ENCODE measurements at places on chromosomes 6 and 20.

GRCh38 chr6:93164781-93165180, 254.6 kb downstream of the EPHA7 start:
- no peak for DNase-seq

GRCh38 chr6:154410619-154411072, 54.0 kb upstream of the IPCEF1 start:
- no peak for DNase-seq

GRCh38 chr6:37827603-37828265, 8.2 kb downstream of the ZFAND3 start:
- no peak for DNase-seq

DNA sequence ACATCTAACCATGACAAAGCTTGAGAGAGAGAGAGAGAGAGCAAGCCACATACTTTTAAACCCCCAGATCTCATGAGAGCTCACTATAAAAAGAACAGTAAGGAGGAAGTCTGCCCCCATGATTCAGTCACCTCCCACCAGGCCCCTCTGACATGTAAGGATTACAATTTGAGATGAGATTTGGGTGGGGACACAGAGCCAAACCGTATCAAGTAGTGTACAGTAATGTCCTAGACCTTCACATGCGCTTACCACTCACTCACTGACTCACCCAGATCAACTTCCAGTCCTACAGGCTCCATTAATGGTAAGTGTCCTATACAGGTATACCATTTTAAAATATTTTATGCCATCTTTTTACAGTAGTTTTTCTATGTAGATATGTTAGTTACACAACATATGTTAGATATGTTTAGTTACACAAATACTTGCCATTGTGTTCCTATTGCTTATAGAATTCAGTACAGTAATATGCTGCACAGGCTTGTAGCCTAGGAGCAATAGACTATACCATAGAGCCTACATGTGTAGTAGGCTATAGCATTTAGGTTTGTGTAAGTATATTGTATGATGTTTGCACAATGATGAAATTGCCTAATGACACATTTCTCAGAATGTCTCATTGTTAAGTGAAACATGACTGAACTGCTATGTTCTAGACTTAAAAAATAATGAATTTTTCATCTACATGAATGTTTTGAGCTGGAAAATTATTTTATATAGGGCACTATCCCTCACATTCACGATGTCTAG, 11.7 kb downstream of the TSPYL1 start:
- DNase-seq, result no peak

DNA sequence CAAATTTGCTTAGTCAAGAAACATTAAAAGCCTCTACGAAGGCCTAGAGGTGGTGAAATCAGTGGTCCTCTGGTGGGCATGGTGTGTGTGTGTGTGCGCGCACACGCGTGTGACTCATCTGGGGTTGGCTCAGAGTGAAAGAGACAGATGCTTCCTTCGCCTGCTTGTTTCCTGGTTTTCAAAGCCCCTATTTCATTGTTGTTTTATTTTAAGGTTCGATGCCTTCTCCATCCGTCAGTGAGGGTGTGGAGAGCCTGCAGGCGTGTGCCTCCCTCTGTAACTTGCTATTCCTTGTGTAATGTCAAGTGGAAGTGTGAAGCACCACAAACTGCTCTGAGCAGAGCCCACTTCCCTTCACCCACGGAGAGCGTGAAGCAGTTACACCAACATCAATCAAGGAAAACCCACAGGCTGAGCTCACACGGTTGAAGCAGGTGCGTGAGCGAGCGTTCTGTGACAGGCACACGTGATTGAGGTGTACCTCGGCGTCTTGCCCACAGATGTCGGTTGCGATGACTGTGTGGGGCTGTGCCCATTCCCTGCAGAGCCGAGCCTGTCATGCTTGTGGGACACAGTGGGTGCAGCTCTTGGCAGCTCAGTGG, 233.9 kb downstream of the PRL start:
- DNase-seq, result peak; percentile 14

- no peak for DNase-seq
Measured at GRCh38 chr6:134731615-134732014, 218.3 kb downstream of the ALDH8A1 start.

DNA sequence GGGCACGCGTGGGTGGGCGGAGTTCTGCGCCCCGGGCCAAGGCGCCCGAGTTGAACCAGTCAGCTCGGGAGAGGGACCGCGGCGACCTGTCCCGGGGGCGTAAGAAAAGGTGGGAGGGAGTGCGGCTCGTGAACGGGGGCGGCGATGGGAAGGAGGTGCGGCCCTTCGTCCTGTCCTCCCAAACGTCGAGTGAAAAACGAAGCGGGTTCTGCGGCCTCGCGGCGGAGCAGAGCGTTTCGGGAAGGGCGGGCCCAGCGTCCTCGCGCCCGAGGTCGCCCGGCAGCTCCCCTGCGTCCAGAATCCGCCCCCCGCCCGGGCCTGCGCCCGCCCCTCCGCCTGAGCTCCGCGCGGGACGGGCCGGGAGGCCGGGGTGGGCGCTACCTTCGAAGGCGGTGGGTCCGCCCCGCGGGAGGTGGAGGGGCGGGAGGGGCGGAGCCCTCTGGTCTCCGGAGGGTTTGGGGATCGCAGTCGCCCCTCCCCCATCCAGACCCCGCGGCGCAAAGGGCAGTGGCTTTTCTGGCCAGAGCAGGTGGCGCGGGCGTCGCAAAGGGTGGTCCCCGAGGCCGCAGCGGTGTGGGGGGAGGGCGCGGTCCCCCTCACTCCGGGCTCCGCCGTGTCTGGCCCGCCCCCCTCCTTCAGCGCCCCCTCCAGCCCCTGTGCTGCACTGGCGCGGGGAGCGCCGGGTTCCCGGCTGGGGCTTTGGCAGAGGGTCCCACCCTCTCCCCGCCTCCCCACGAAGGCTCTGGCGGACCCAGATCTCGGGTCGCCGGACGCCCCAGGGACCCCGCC, 838 bp downstream of the STMN3 start:
- DNase-seq, result no peak
